ENCODE measurements at places on chromosomes 13 and 19. TPM values are rescaled to one million over a fixed set of nuclear protein-coding genes. Genes with fewer than 3 reads are reported as not detected.

The TMEM272 gene
- polyA plus RNA-seq, result not detected

The ZNF264 gene
- polyA plus RNA-seq, result 4.6 TPM

The SHISA7 gene
- 0.07 TPM for polyA plus RNA-seq

The SMAD9 gene
- 2.7 TPM for polyA plus RNA-seq

The RGCC gene
- 114 TPM for polyA plus RNA-seq

The CCL25 gene
- polyA plus RNA-seq, result not detected

The ZNF728 gene
- polyA plus RNA-seq, result 0.49 TPM

Data from adipose tissue (tissue), 3 donors.